PC-9 (cell line): ENCODE measurements at places on chromosomes 1 and 21.

DNA sequence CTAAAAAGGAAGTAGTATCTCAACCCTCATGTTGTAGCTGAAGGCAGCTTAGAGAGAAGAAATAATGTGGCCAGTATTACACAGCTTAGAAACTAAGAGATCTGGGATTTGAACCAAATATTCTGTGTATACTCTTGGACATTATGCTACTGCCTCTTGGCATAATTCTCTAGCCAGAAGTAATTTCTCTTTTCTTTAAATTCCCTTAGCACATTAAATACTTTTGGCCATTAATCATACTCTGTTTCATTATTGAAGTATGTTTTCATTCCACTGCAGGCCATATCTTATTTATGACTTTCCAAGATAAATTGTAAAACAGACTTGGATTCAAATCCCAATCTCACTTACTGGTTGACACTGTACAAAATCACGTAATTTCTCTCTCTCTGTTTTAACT is 181.3 kb upstream of the SPAG17 start:
- DNase-seq, result no peak

- no peak for DNase-seq
Measured at GRCh38 chr1:155178441-155179111, 4.9 kb downstream of the TRIM46 start.

GRCh38 chr1:208000504-208000903 is 89.6 kb upstream of the CD34 start:
- DNase-seq, result no peak

DNA sequence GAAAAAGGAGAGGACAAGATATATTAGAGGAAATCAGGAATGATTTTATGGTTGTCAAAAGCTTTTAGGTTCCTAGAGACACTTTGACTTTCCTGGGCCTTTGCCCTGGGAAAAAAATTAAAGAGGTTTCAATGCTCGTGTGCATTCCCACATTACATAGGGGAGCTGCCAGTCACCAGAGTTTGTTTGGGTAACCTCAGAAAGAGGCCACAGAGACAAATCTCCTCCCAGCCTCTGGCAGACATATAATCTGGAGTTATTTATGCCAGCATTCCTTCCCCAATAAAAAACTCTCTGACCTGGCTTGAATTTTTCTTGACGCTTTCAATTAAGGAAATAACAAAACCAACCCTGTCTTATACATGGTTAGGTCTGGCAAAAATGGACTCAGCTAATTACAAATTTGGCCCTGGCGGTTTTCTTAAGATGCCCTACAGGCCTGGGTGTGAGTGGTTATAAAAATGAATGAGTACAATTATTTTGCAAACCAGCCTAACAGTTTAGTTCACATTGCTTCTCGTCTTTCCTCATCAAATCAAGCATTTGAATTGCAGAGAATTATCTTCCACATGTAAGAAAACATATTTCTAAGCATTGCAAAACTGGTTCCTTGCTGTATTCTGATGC is 63.7 kb downstream of the WLS start:
- DNase-seq, result no peak

DNA sequence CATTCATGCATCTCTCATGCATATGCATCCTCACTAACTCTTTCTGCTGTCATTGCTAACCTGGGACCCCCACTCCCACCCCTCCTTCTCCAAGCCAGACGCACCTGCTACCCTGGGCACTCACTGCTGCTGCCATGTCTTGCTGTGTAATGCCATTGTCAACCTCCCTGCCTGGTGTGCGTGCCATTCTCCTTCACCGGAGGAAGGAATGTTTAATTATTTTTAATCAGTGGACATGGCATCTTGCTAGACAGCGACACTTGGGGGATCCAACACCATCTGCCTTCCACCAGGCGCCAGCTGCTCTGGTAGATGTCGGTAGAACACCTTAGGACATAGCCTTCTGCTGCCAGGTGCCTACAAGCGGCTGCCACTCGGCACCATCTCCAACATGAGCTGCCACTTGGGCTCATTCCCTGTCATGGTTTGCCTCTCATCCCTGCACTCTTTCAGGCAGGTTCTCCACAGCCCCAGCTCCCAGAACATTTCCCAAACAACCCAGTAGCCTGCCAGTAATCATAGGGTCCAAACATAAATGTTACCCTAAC is 306.9 kb downstream of the TTLL7 start:
- no peak for DNase-seq

GRCh38 chr1:177247623-177248176 is 76.9 kb downstream of the BRINP2 start:
- DNase-seq, result no peak

GRCh38 chr1:8219530-8219929 is 98.4 kb upstream of the SLC45A1 start:
- no peak for DNase-seq

DNA sequence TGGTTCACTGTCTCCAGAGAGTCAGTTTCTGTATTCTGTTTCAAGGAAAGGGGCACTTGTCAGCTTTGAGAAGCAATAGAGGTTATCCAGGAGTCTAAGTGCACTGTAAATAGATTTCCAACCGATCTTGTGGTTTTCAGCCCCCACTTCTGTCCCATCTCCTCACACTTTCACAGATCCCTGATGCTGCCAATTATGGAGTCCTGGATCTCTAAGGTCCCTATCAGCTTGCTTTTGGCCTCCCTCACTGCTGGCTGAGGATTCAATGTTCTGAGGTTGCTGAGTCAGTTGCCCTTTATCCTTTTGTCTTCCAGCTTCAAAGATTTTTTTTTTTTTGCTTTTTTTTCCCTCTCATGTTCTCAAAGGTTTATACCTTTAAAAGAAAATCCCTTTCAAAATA is 98.4 kb downstream of the DIRAS3 start:
- no peak for DNase-seq
